Stimulated activated CD4-positive, alpha-beta T cell treated with anti-CD3 and anti-CD28 coated beads, Interleukin-2, amount 100 ng/mL, for 24 hours (primary cell): ENCODE measurements at places on chromosomes 2 and 18.

GRCh38 chr18:57998461-57998860, 45.6 kb upstream of the NEDD4L start:
- no peak for DNase-seq

GRCh38 chr2:175840256-175840655, 161.8 kb downstream of the LNPK start:
- no peak for DNase-seq

DNA sequence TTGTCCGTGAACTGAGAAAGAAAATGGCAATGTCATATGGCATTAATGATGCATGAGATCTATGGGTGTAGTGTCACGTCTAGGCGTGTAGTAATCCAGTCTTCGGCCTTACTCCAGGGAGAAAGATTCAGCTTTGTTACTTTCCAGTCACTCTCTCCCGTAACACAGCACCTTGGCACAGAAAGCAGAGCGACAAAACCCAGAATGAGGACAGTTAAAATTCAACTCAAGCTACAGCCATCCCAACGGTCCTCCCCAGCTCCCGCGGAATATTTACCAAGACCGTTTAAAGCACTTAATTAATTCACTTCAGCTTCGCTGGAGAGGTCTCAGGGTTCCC, 797 bp upstream of the CRIM1 start:
- no peak for DNase-seq

DNA sequence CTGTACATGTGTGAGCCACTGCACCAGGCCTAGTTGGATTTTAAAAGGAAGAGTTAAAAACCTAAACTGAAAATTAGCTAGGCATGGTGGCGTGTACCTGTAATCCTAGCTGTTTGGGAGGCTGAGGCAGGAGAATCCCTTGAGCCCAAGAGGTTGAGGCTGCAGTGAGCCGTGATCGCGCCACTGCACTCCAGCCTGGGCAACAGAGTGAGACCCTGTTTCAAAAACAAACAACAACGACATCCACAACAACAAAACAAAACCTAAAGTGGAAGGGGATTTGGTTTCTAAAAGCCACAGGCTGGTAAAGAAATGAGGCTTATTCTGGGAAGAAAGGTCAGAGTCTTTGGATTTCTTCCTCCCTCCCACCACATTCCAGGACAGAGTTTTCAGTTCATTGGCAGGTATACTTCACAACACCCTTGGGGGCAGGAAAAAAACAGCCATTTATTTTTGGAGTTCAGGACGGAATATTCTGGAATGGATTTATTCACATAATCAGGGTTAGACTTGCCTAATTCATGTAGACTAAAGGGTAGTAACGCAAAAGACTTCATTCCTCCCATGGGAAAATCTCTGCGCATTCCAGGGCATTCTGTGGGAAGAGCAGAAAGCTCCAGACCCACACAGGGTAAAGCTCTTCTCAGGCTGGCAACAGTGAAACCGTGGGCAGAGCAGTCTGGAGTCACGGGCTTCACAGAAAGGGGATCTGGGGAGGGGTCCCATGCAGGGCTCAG, 34.9 kb downstream of the TEX44 start:
- no peak for DNase-seq

DNA sequence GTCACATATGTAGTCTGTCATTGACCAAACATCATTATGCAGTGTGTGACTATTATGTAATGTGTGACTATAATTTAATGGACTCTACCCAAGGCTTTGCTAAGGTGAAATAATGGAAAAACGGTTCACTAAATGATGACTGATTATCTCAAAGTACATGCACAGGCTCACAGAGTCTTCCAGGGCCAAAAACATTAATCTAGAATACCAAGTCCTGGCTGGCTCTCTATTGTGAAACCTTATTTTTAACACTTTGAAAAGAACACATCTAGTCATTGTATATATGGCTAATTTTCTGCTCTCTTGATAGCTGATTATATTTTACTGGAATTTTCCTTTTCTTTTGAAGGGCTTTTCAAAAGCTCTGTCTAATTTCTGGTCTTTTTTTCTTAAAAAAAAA, 102.9 kb upstream of the THUMPD2 start:
- no peak for DNase-seq

- DNase-seq, result no peak
Measured at GRCh38 chr2:133586978-133587377, 18.7 kb upstream of the NCKAP5 start.

GRCh38 chr18:48612511-48612910, 73.7 kb downstream of the CTIF start:
- no peak for DNase-seq

DNA sequence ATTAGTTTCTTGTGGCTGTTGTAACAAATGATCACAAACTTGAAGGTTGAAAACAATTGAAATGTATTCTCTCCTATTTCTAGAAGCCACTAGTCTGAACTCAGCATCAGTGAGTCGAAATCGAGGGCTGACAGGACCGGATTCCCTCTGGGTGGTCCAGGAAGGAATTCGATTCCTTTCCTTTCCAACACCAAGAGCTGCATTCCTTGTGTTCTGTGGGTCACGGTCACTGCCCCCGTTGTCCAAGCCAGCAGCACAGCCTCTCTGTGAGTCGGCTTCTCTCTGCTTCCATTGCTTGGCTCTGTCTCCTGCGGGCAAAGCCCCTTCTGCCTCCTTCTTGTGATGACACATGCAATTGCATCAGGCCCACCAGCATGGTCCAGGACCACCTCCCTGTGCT, 67.3 kb downstream of the SMIM21 start:
- no peak for DNase-seq

GRCh38 chr2:208251098-208251497, 3.8 kb downstream of the IDH1 start:
- DNase-seq, result no peak

DNA sequence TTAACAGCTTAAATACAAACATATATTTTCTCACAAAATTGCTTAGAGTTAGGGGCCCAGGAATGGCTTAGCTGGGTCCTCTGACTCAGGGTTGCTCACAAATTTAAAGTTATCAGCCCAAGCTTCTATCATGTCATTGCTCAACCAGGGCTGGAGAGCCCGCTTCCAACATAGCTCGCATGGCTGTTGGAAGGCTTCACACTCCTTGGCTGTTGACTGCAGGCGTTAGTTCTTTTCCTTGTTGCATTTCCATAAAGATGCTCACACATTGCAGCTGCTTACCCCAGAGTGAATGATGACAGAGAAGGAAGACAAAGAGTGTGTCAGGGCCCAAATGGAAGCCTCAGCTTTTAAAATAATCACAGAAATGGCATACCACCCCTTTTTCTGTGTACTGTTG, 62.9 kb upstream of the TFPI start:
- no peak for DNase-seq

DNA sequence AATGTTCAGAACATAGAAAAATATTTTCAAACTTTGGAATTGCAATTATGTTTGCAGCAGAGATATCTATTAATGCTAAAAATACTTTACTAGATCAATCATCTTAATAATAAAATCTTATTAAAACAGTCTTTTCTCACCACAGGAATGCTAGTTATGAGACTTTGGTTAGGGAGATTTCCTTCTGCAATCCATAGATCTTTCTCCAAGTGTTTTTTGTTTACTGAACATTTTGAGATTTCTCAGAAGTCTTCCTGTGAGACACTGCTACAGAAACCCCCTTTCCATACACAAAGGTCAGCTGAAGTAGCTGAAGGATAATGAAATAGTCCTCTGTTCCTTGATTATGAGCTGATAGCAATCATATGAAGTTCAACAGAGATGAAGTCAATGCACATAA, 59.4 kb upstream of the RAPH1 start:
- no peak for DNase-seq

DNA sequence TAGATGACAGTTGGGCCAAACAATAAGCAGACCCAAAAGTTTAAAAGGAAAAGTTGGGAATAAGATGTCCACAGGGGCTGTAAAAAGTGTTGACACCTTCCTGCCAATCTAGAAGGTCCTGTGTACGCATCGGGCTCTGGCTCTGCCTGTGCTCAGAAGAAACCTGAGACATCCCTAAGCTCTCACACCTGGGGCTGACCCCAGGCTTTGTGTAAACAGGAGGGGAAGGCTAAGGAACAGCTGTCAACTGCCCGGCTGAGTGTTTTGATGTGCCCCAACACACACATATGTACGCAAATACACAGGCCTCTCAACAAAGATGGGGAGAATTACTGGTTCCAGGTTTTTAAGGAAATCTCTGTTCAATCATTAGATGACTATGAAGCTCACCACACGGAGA, 59.5 kb downstream of the TMEM131 start:
- DNase-seq, result no peak

GRCh38 chr18:43819397-43819796, 542.1 kb upstream of the SYT4 start:
- DNase-seq, result no peak

DNA sequence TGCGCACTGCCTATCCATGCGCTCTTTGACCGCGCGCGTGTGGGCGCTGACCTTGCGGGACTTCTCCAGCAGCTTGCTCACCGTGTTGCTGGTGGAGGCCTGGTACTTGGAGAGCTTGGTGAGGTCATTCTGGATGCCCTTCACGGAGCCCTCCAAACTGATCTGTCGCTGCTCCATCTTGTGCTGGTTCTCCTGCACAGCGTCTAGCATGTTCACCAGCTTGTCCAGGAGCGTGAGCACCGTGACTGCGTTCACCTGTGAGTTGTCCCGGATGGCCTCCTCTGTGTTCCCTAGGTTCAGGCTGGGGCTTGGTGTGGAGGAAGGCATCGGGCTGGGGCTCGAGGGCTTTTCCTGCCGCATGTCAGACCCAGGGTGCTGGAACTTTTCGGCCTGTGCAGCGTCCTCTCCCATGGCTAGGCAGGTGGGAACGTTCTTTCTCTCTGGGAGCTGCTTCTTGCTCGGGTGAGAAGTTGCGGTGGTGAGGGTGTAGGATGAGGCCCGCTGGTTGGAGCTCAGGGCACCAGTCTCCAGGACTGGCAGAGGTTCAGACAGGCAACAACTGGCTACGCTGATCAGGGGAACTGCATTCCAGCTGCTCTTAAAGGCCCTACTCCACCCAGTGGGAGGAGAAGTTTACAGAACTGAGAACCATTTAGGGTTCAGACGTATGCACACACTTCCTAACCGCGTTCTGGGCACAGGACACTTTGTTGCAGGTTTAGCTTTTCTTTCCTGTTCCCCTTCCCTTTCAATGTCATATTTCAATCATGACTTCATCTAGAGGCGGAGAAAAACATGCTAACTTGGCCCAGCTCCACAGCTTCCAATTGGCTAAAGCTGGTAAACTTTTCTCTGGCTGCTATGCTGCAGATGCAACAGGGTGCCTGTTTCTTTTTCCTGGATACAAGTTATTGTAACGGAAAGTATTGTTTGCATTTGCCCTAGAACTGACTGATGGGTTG, at the start of gene CAVIN2:
Gene CAVIN2, minus strand, starts transcription at position 574 of the 962 bp plus-strand sequence. Its CDS starts 163 bp downstream, at position 411.
- no peak for DNase-seq

DNA sequence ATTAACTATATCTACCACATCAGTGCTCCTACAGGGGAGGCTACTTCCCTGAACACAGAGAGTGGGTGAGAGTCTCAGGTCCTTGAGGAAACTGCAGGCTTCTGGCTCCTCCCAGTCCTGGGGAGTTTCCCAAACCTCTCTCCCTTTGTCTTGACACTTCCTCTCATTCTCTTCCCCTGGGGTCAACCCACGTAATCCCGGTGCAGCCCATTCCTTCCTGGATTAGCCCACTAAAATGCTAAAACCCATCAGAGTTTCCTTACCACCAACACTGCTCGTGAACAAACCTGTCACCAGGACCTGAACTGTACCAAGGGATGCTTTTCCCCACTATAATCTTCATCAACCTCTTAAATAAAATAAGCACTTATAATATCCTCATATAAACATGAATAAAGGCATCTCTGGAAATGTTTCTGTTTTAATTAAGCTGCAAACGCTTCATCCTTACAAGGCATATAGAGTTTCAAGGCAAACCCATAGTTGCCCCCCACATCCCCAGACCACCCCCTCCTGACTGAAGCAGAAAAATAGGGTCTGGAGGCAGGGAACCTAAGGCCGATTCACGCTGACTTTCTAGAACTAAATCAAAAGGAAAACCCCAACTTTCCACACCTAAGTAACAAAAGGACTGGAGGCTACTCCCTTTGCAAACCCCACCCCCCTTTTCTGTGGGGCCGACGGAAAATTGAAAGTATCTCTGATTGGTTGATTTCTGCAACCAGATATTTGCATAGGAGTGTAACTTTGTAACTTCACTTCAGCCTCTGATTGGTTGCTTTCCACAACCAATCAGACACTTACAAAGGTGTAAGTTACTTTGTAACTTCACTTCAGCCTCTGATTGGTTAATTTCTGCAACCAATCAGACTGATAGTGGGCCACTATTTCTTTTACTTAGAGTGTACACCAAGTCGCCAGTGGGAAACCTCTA, 19.0 kb downstream of the TMSB10 start:
- peak; percentile 55 for DNase-seq

- DNase-seq, result no peak
Measured at GRCh38 chr2:173414823-173415322, 60.2 kb downstream of the CDCA7 start.

GRCh38 chr2:240916571-240917008, 10.5 kb downstream of the CROCC2 start:
- no peak for DNase-seq

DNA sequence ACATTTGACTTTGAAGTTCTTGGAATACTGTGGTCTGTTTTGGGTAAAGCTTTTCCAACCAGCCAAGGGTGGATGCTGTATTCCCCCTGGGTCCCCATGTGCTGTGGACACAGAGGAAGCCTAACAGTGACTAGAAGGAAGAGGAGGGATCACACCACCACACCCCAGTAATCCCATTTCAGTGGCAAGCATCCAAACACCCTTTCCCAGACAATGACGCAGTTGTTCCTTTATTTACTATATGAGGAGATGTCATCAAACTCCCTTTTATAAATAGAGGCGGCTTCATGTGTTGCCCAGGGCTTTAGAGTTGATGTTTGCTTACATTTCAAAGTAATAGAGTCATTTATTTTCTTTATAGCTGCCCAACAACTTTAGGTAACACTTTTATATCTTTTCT, 959.4 kb upstream of the GYPC start:
- no peak for DNase-seq

DNA sequence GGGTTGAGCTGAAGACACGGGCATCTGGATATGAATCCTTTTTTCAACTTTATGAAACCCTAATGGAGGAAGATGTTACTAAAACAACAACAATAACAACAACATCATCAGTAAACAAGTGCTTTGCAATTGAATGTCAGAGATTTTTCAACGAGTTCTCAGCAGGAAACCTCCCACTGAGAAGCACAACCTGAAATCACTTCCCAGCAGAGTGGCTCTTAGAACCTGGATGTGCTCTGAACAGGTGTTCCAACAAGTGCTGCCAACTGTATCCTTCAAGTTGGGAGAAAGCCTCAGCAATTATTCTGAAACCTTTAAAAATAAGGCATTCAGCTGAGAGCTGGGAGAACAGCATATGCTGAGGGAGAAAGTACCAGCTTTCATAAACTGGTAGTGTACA, 1622.7 kb upstream of the CELF4 start:
- DNase-seq, result no peak

- peak; percentile 46 for DNase-seq
Measured at GRCh38 chr2:105795575-105795934, 50.8 kb downstream of the NCK2 start.

DNA sequence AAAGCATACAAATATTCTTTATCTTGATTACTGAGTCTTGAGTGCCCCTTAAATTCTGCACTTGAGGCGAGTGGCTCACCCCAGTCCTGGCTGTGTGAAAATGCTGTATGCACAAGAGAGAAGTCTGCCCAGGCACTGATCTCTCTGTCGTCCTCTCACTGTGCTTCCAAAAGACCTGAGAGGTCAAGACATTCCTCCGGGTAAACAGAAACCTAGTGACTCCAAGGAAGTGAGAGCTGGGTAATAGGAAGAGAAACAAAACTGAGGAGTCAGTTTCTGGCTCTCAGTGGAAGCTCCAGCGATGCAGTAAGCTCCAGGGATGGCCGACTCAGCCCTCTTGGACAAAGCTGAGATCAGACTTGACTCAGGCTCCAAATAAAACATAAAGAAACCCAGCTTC, 70.9 kb downstream of the AAK1 start:
- no peak for DNase-seq
